ENCODE measurements at places on chromosomes 1 and 21.

DNA sequence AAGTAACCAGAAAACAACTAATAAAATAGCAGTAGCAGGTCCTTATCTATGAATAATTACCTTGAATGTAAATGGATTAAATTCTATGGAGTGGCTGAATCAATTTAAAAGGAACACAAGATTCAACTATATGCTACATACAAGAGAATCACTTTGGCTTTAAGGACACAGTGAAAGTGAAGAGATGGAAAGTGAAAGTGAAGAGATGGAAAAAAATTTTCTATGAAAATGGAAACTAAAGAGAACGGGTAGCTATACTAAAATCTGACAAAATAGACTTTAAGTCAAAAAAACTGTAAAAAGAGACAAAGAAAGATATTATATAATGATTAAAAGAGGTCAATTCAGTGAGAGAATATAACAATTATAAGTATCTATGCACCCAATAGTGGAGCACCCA, 54.7 kb downstream of the C1orf185 start:
- no peak for DNase-seq

- no peak for DNase-seq
Observed at GRCh38 chr1:90510143-90510542, 207.0 kb downstream of the BARHL2 start.

DNA sequence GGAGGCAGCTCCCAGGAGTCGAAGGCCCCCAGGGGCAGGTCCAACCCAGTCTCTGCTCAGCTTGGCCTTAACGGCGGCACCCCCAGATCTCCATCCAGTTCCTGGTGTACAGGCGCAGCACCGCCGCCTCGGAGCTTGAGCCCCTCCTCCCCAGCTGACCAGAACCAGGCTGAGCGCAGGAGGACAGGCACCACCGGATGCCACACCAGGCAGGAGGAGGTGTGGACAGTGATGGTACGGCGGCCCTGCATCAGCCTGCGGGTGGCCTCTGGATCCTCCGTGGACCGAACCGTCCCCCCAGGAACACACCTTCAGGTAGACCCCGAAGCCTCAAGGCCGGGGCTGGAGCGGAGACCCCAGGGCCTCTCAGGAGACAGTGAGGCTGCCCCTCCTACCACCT, 16.4 kb downstream of the SLC66A1 start:
- no peak for DNase-seq

- no peak for DNase-seq
Observed at GRCh38 chr21:27036736-27037301, 69.9 kb upstream of the ADAMTS5 start.

DNA sequence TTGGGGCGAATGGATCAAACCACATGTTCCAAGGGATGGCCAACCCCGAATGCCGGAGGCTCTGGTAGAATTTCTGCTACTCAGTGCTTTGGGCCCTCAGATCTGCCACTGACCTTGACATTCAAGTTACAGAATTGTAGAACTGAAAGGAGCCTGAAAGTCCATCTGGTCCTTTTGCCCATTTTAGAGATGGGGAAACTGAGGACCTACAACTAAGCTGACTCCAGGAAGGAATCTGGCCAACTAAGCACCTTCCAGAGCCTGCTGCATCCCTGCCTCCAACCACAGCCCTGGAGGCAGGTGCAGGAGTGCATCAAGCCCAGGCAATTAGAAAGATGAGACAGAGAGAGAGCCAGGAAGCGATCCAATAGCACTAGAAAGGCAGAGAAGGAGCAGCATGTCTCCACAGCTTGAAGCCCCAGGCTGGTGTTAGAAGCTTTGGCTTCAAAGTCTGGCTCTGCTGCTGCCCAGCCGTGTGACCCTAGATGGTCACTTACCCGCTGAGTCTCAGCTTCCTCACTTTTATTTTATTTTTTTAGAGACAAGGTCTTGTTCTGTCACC, 1.3 kb upstream of the CTRC start:
- DNase-seq, result no peak

DNA sequence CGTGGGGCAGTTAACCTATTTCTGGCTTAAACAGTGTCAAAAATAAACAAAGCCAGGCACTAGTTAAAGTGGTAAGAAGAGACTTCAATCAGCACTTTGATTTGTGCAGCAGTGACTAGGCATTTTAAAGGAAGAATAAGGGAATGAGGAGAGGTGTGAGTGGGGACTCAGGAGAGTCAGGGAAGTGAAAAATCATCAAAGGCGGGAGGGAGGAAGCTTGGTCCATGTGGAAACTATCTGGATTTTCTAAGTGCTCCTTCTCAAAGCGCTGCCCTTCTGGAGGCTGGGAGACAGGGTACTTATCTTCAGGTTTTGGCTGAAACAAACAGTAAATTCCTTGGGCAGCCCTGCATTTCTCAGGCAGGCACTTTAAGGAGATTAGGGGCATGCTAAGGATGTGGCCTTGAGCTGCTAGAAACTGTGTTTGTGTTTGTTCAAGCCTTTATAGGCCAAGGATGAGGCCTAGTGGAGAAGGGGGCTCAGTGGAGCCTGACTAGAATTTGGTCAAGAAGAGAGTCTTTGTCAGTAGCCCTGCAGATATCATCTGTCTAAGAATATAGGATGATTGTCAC, 486.5 kb downstream of the SIPA1L2 start:
- no peak for DNase-seq

DNA sequence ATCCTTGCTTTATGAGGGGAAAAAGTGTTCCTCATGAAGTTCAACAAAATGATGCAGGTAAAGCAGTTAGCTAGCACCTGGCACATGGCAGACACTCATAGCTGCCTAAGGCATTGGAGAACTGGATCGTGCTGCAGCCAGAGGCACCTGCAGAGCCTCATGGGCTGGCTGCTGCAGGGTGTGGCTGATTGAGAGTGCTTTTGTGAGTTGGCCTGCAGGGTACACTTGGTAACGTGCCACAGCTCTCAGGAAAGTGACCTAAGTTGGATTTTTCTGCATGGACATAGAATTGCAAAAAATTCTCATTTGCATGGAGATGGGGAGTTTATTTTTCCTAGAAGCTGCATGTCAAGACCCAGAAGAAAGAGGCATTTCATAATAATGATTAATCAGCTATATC, 31.6 kb upstream of the IL20 start:
- DNase-seq, result peak; percentile 24

DNA sequence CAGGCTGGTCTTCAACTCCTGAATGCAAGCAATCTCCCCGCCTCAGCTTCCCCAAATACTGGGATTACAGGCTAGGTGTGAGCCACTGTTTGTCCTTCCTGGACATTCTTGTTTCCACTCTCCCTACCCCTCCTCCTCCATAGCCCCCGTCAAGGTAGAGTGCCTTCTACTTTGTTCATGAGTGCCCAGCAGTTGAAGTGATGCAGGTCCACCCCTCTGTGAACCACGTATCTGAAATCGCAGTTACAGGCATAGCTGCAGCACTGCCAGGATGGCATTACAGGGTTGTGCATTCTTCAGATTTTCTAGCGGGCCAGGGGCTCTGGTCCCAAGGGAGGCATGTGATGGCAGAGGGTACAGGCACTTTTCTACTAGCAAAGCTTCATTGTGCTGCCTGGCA, 7.4 kb upstream of the TLR5 start:
- DNase-seq, result no peak

- no peak for DNase-seq
Observed at GRCh38 chr1:45834689-45835088, 31.3 kb downstream of the MAST2 start.

- no peak for DNase-seq
Observed at GRCh38 chr21:37245151-37245550, 22.0 kb downstream of the VPS26C start.

DNA sequence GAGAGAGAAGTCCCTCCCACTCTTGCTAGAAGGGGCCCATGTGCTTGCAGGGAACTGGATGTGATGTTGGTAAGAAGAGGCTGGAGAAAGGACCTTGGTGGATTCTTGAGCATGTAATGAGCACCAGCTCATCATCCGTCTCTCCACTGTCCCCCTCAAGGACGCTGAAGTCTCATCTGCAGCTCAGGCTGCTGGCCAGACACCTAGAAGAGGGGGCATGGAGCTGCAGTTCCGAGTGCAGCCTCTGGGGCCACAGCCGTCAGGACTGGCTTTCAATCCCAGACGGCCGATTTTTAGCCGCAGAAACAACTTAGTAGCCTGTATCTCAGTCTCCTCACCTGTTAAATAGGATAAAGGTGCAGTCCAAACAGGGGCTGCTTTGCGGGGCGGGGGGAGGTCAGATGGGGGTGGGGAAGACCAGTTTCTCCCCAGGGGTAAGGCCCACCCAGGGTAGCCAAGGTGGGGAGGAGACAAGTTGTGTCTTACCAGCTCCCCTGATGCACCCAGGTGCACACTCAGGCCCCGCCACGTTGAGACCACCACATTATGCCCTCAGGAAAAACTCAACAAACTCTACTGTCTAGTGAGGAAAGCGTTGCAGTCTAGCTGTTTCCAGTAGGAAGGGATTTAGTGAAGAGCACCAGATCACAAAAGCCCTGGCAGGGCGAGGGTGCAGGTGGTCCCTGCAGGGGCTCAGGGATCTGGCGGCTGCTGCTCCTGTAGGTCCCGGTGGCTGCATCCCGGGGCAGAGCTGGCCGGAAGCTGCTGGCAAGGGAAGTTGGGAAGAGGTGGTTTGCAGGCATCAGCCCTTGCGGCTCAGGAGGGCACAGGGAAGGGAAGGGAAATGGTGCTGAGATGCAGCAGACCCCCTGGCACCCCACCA, 29.5 kb downstream of the LDLRAP1 start:
- DNase-seq, result no peak

DNA sequence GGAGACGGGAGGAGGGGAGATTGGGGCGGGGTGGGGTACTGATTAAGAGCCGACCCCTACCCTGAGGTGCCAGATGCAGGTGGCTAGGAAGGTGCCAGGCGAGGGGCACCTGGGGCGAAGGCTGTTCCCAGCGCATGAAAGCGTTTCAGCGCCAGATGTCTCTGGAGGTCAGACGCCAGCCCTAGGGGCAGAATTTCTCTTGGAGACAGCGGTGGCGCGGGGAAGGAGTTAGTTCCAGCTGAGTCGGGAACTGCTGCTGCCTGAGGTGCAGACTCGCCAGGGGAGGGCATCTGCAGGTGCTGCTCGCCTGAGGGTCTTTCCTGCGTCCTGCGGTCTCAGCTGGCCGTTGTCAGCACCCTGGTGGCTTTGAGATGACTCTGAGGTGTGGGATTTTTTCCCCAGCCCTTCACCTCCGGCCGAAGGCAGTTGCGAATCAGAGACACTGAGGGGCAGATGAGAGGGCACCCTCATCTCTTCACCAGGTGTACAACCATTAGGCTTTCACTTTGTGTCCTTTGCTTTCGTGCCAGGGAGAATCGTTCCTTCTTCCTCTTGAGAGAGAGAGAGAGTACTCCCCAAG, 539 bp downstream of the CGN start:
- DNase-seq, result peak; percentile 9

- DNase-seq, result no peak
Observed at GRCh38 chr1:30586671-30587070, 136.7 kb downstream of the MATN1 start.

DNA sequence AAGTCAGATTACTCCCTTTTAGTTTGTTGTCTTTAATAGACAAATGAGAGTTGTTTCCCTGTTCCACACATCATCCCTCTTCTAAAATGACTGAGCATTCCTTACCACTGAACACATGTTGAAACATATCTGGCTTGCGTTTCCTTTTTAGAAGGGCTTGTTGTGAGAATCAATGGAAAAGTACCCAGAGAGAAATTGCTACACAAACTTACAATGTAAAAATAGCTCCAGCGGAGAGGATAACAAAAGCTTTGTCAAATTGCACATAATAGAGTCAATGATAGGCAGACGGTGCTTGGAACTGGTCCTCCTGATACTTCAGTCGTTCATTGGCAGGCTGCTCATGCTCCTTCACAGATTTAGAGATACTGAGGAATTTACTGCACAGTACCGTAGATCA, 123.9 kb downstream of the CYYR1 start:
- DNase-seq, result no peak

GRCh38 chr1:41330588-41331545, 30.4 kb upstream of the FOXO6 start:
- no peak for DNase-seq

- DNase-seq, result peak; percentile 68
Observed at GRCh38 chr1:161511018-161511755, 5.9 kb downstream of the FCGR2A start.

DNA sequence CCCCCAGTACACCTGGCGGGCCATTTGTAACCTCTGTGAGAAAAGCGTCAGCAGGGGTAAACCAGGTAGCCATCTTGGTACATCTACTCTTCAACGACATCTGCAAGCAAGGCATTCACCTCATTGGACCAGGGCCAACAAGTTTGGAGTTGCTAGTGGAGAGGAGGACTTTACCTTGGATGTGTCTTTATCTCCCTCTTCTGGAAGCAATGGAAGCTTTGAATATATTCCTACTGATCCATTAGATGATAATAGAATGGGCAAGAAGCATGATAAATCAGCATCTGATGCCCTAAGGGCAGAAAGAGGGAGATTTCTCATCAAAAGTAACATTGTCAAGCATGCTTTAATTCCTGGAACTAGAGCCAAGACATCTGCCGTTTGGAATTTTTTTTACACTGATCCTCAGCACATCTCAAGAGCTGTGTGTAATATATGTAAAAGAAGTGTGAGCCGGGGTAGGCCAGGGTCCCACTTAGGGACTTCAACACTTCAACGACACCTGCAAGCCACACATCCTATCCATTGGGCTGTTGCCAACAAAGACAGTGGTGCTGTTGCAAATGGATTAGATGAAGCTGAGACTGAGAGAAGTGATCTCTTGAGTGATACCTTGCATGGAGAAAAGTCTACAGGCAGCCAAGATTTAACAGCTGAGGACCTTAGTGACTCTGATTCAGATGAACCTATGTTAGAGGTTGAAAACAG, 2.7 kb downstream of the ZBED6 start:
- no peak for DNase-seq

DNA sequence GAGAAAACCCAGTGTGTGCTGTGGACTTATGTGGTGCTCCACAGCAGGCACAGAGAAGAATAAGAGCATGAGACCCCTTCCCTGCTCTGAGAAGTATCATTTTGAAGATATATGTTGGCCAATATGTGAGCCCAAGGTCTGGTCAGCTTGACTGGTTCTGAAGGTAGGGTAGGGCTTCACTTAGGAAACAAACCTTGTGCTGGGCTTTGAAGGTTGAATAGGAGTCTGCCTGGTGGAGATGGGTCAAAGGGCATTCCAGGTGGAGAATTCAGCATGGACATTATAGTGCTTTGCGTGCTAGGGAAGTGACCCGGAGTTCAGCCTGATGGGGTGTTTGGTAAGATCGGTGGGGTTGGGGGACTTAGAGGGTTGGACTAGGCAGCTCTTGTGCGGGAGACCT, 99.1 kb downstream of the EPHB2 start:
- no peak for DNase-seq

DNA sequence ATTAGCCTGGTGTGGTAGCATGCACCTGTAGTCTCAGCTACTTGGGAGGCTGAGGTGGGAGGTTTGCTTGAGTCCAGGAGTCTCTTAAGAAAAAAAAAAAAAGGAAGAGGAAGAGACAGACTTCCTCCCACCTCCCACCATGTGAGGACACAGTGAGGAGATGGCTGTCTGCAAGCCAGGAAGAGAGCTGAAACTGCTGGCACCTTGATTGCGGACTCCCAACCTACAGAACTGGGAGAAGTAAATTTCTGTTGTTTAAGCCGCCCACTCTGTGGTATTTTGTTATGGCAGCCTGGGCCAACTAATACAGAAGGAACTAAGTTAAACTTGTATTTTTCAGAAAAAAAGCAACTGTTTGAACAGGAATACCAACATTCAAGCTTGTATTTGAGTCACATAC, 21.7 kb downstream of the DOP1B start:
- DNase-seq, result no peak

- no peak for DNase-seq
Observed at GRCh38 chr1:67559222-67559700, 125.7 kb upstream of the GADD45A start.
